Occipital lobe (tissue), 3 donors: ENCODE measurements at places on chromosomes 6 and 20. TPM values are rescaled to one million over a fixed set of nuclear protein-coding genes. Genes with fewer than 3 reads are reported as not detected.

GRCh38 chr20:61595216-61595615, 343.2 kb downstream of the CDH4 start:
- DNase-seq: no peak

DNA sequence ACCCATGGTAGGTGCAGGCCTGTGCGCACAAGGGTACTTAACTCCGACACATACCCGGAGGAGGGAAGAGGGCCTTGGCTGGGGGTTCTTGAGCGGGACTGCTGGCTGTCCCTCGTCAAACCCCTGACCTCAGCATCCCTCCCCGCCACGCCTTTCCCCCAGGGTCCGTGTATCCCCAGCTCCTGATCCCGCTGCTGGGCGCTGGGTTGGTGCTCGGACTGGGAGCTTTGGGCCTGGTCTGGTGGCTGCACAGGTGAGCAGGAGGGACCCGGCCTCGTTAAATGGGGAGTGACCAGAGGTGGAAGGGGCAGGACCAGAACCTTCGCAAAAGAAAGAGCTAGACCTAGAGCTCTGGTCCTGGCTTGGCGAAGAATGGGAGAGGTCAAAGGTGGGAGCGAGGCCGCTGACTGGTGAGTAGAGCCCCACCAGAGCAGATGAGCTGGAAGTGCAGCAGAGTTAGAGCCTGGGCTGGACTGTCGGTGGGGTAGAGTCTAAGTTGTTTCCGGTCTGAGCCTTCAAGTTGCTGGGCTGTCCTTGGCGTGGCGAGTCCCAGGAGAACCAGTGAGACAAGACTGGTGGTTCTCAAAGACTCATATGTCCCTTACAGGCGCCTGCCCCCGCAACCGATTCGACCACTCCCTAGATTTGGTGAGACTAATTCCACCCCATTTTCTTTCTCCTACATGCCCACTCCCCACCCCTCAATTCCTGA, 963 bp downstream of the MPIG6B start:
- no peak for DNase-seq

GRCh38 chr6:33906439-33906838, 102.6 kb upstream of the MLN start:
- no peak for DNase-seq

DNA sequence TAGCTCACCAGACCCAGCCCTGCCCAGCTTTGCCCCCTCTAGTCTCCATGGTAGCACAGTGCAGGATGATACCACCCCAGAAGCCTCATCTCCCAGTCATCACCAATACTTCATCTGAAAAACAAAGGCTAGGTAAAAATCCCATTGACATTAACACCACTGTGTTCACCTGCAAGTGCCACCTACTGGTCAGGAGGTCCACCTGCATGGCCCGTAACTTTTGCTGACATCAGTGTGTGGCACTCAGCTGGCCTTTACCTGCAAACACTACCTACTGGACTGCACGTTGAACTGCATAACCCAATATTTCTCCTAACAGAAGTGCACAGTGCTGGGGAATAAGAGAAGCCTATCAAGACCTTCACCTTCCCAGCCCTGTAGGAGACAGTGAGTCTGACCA, 234.7 kb upstream of the ADGRB3 start:
- DNase-seq: no peak

- no peak for DNase-seq
Measured at GRCh38 chr6:73339340-73339739, 14.7 kb downstream of the DPPA5 start.

DNA sequence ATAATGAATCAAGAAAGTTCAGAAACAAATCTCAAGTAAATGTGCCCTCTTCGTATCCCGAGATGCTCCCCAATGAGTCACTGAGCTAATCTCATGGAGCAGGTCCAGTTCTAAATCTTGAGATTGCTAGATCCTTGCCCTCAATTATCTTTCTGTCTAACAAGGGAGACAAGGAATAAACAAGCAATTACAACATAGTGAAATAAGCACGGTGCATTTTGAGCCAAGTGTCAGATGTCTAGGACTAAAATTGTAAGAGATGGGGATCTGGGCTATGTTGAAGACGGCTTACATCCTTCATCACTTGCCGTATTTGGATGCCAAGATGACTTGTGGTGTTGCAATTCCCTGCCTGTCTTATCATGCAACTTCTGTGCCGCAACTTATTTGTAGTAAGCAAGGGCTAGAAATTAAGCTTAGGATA, 56.5 kb upstream of the ADGRF1 start:
- DNase-seq: no peak

- DNase-seq: no peak
Measured at GRCh38 chr6:37940074-37940847, 120.7 kb downstream of the ZFAND3 start.

DNA sequence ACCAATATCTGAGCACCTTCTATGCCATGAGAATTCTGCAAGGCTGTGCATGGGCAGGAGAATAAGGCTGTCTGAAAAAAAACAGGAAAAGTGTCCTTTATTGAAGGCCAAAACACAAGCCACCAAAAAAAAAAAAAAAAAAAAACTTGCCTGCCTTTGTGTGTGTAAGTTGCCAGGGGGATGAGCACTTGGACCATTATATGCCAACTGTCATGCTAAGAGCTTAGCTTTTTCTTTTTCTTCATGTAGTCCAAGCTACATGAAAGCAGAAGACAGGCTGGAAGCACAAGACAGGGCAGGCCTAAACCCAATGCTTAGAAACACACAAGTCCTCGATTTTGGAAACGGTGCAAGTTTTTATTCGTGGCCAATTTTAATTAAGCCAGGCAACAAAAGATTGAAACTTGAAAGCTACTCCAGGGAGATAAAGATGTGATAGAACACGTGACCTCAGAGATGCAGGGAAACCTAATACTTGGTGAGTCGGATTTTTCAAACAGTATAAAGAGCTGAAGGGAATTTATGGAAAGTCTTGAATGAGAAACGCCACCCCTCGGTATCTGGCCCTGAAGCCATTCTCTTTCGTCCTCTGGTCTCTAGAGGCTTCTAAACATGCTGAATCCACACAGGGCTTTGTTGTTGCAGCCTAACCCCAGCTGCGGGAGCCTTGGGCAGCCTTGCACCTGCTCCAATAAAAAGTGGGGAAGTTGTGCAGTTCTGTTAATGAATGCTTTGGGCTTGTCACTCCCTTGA, 8.6 kb downstream of the BMP7 start:
- no peak for DNase-seq

DNA sequence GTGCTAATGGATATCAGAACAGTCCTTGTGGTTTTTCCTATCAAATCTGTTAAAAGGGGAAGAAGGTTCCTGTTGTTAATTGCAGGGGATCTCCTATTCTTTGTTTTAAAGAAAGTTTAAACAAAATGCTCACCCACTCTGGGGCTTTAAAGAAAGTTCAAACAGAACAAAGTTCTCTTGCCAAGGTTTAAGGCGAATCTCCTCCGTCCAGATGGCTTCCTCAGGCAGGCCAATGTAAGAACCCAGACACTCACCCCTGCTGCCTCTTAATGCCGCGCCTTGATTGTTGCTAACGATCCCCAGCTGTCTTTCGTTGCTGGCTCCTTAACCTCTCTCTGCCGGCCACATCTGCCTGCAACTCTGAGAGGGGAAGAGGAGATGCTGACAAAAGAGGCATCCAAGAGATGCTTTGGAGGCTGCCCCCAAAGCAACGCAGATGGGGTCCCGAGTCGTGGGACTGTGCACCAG, 235.0 kb upstream of the PRDM1 start:
- no peak for DNase-seq

Gene PCK1
- 0.31 TPM for total RNA-seq

Gene LY6G6C
- total RNA-seq: 0.31 TPM

Gene TCP11
- total RNA-seq: 0.31 TPM

Gene EPPIN
- not detected for total RNA-seq

Gene TGIF2
- total RNA-seq: 11.5 TPM

Gene KCNK15
- not detected for total RNA-seq
